Aortic smooth muscle cell (primary cell): ENCODE measurements at places on chromosomes 3 and 15. TPM values are rescaled to one million over a fixed set of nuclear protein-coding genes. Genes with fewer than 3 reads are reported as not detected.

Gene IQSEC1
- 20.7 and 25.8 TPM in 2 replicates for total RNA-seq

Gene MEIS2
- 35.4 and 51.0 TPM in 2 replicates for total RNA-seq

Gene ADAMTS9
- 8.3 and 12.3 TPM in 2 replicates for total RNA-seq

Gene XXYLT1
- 13.6 and 15.1 TPM in 2 replicates for total RNA-seq

Gene TNNC1
- total RNA-seq: 1.3 and 2.7 TPM in 2 replicates

Gene BHLHE40
- total RNA-seq: 20.5 and 20.6 TPM in 2 replicates

Gene EOMES
- under 0.01 and 0.06 TPM in 2 replicates for total RNA-seq

Gene NME9
- total RNA-seq: not detected in 2 replicates

Gene ZNF80
- 0.06 TPM in 1 of 2 replicates, not detected in the other for total RNA-seq

Gene MYRIP
- total RNA-seq: 4.2 and 4.5 TPM in 2 replicates

Gene PAQR5
- total RNA-seq: 2.1 and 36.5 TPM in 2 replicates

Gene WDR93
- total RNA-seq: under 0.01 and 0.06 TPM in 2 replicates

Gene CCR8
- not detected in 2 replicates for total RNA-seq

Gene CPA3
- total RNA-seq: 0.12 and 0.40 TPM in 2 replicates

Gene IL20RB
- 0.31 and 0.53 TPM in 2 replicates for total RNA-seq

Gene NPAP1
- not detected in 2 replicates for total RNA-seq

Gene MEX3B
- 1.6 and 2.5 TPM in 2 replicates for total RNA-seq

Gene RPUSD3
- total RNA-seq: 16.3 and 18.8 TPM in 2 replicates

Gene LCMT2
- 8.5 and 9.1 TPM in 2 replicates for total RNA-seq

Gene SNX1
- total RNA-seq: 45.0 and 45.3 TPM in 2 replicates

Gene ITGA11
- total RNA-seq: 24.3 and 43.8 TPM in 2 replicates

Gene TRH
- not detected in 2 replicates for total RNA-seq

Gene CFAP20DC
- total RNA-seq: 1.1 and 1.5 TPM in 2 replicates

Gene CIP2A
- 13.7 and 23.9 TPM in 2 replicates for total RNA-seq

Gene SLC28A2
- total RNA-seq: not detected in 2 replicates

Gene ZBTB47
- 42.4 and 48.6 TPM in 2 replicates for total RNA-seq

Gene MKRN2OS
- not detected in 2 replicates for total RNA-seq

Gene ECE2
- not detected in 2 replicates for total RNA-seq

Gene LCTL
- under 0.01 and 0.06 TPM in 2 replicates for total RNA-seq

Gene ACTC1
- 0.12 TPM in 1 of 2 replicates, not detected in the other for total RNA-seq

Gene ITIH4
- total RNA-seq: 2.6 and 4.8 TPM in 2 replicates

Gene SNX33
- 28.0 and 32.5 TPM in 2 replicates for total RNA-seq

Gene TMEM158
- total RNA-seq: 5.4 and 13.2 TPM in 2 replicates

Gene UBE2Q2
- 42.1 and 43.2 TPM in 2 replicates for total RNA-seq

Gene HYAL1
- total RNA-seq: 1.2 and 2.6 TPM in 2 replicates

Gene ARGFX
- total RNA-seq: not detected in 2 replicates

Gene POMGNT2
- total RNA-seq: 7.7 and 8.7 TPM in 2 replicates

Gene DTX3L
- 12.9 and 18.3 TPM in 2 replicates for total RNA-seq

Gene ARNT2
- total RNA-seq: 4.6 and 6.5 TPM in 2 replicates

Gene DHFR2
- 5.4 and 5.5 TPM in 2 replicates for total RNA-seq

Gene GOLGA8J
- total RNA-seq: 0.06 and 0.13 TPM in 2 replicates

Gene MOBP
- not detected in 2 replicates for total RNA-seq

Gene EPHB3
- 1.5 and 2.7 TPM in 2 replicates for total RNA-seq

Gene LDHAL6B
- not detected in 2 replicates for total RNA-seq

Gene LMAN1L
- total RNA-seq: 0.13 and 0.25 TPM in 2 replicates

Gene IQCF5
- total RNA-seq: not detected in 2 replicates

Gene SLC12A8
- total RNA-seq: 1.3 and 2.6 TPM in 2 replicates

Gene RETNLB
- total RNA-seq: not detected in 2 replicates

Gene MESP2
- 0.25 and 0.53 TPM in 2 replicates for total RNA-seq

Gene NISCH
- total RNA-seq: 57.3 and 63.0 TPM in 2 replicates

Gene FEZF2
- not detected in 2 replicates for total RNA-seq

Gene GPR87
- not detected in 2 replicates for total RNA-seq

Gene MBNL1
- total RNA-seq: 364 and 545 TPM in 2 replicates

Gene CHRNB4
- not detected in 2 replicates for total RNA-seq

Gene DNAH12
- under 0.01 and 0.12 TPM in 2 replicates for total RNA-seq

Gene NECTIN3
- total RNA-seq: 41.7 and 50.3 TPM in 2 replicates

Gene TMOD2
- 8.5 and 8.7 TPM in 2 replicates for total RNA-seq

Gene GRK7
- not detected in 2 replicates for total RNA-seq

Gene CKMT1A
- total RNA-seq: not detected in 2 replicates

Gene MUC20
- total RNA-seq: 0.26 and 0.50 TPM in 2 replicates
